ENCODE measurements at places on chromosomes 11 and 22.
A peak's percentile ranks its signal among the peaks of the same experiment; 100 is the strongest.

DNA sequence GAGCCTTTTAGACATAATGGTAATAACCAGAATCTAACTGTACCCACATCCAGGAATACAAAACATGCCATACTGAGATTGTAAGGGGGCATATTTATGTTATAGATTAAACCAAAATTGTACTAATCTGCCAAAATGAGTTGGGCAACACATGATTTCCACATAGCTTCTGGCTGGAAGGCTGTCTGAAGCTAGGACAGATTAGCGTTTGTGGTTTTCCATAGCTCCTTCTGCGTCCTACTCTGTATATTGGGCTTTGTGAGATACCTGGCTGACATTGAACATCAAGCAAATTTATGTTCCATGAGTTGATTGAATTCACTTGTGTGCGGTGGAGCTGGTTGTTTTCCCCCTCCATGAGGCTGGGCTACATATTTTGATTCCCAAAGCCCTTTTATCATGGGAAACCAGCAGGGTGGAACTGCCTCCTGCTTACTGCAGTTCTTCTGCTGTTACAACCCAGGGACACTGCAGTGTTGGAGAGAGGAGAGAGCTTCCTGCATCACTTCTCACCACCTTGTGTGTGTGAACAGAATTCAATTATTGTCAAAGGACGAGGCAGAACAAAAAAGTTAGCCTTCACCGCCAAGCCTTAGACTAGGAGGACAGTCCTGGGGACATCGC lies 114.9 kb downstream of the C11orf91 start:
- no peak for DNase-seq

DNA sequence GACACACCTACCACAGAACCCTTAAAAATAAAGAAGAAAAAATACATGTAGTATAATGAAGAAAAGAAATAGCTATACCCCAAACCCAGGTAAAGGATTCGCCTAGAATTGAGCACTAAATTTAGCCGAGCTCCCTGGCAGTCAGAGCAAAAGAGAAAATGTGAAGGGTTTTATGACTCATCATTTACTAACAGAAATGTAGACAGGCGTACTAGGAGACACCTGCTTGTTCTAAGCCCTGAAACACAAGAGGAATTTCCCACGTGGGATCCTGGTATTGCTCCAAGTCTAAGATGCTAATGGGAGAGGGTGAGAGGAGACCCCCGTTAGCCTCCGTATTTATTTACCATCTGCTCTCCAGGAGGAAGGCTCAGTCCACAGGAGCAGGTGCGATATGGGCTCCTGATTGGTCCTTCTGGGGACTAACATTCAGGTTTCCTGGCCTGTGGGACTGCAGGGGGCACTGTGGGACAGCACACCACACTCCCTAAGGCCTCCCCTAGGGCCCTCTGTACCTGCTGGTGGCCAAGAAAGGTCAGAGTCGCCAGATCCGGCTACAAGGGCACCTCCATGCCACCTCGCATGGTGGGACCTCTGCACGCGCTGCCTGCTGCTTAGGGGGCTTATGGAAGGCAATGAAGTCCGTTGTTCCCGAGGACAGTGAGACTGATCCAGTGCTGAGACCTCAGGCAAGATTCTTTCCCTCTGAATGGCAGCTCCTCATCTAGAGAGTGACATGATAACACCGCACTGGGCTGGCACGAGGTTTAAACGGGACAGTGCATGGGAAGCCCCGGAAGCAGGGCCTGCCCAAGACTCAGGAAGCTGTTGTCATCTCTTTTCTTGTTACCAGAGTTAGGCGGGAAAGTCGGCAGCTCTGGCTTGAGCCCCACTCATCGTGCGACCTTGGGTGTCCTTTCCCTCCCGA lies 25.8 kb downstream of the KCNC1 start:
- peak; percentile 29 for DNase-seq

- no peak for DNase-seq
These were observed 4.6 kb upstream of the CABP7 start for GRCh38 chr22:29715240-29715639.

- DNase-seq, result no peak
These were observed 90.1 kb downstream of the TEAD1 start for GRCh38 chr11:12764187-12764914.

GRCh38 chr11:2432171-2432621 lies 12.1 kb downstream of the TRPM5 start:
- DNase-seq, result no peak

DNA sequence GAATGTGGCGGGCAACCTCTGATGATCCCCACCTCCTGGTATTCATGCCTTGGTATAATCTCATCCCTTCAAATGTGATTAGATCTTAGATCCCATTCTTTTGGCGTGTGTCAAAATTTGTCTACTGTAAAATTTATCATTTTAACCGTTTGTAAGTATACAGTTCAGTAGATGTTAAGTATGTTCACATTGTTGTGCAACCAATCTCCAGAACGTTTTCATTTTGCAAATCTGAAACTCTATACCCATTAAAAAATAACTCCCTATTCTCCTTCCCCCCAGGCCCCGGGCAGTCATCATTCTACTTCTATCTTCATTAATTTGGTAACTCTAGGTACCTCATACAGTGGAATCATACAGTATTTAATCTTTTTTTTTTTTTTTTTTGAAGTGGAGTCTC lies 159.0 kb downstream of the LDLRAD3 start:
- no peak for DNase-seq

DNA sequence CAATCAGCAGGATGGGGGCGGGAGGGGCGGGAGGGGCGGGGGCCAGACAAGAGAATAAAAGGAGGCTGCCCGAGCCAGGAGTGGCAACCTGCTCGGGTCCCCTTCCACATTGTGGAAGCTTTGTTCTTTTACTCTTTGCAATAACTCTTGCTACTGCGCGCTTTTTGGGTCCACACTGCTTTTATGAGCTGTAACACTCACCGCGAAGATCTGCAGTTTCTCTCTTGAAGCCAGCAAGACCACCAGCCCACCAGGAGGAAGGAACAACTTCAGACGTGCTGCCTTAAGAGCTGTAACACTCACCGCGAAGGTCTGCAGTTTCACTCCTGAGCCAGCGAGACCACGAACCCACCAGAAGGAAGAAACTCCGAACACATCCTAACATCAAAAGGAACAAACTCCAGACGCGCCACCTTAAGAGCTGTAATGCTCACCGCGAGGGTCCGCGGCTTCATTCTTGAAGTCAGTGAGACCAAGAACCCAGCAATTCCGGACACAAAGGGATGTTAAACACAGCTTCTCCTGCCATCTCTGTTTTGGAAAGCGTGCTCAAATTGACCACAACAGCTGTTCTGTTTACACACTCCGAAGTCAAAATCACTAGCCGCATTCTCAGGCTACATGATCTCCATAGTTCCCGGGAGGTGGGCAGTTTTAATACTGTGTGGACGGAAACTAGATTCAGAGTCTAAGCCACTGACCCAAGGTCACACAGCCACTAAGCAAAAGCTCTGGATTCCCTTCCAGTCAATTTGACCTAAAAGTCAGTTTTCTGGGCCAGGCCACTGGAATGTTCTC lies 11.9 kb downstream of the PLAAT2 start:
- DNase-seq, result peak; percentile 35

DNA sequence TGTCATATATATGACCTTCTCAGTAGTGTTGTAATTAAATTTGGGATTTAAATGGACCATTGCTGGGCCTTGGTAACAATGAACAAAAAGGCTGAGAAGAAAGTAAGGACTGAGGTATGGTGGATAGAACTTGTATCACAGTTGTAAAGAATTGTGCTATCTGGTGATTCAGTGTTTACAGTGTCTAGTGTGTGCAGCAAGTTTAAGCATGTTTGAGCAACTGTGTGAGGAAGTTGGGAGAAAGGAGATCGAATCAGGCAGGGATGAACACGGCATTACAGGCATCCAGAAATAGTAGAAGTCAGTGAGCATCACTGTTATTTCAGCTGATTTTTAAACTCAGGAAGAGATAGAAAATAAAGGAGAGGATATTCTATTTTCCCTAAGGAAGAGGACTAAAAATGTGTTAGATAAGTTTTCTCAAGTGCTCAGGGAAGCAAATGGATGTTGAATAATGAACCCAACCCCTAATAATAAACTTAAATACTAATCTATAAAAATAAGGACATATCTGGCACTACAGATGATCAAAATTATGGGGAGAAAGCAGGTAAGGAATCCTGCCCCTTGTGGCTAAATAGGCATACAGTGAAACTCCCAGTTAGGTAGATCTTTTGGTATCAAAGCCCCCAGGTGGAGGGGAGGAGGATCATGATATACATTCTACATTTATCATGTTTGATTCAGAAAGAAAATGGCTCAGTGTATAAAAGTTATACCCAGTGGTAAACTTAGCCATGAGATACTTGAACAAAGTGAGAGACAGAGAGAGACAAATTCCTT lies 361.0 kb upstream of the ANO3 start:
- DNase-seq, result no peak

DNA sequence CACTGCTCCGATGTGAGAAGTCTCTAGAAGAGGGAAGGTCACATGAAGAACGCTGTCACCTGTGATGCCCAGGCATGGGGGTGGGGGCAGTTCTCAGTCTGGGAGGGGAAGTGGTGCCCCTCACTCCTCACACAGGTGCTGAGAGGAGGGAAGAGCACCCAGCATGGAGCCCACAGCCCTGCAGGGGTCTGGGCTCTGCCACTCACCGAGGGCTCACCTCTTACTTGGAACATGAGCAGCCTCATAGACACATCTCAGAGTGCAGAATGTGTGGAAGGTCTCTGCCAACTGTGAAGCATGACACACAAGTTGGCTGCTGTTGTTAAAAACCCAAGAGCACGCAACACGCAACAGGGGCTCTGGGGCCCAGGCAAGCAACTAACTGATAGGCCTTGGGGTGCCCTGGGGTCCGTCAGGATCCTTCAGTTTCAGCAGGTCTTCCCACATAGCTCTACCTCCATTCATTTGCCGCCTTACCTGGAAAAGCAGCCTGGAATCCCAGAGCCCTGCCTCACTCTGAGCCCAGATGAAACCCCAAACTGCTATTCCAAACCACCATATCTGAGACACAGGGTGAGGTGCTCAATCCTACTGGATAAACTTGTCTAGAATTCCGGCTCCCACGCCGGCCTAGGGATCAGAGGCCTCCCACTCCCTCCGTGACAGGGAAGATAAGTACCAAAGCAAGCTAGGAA lies 17.5 kb upstream of the TMPRSS4 start:
- DNase-seq, result no peak

DNA sequence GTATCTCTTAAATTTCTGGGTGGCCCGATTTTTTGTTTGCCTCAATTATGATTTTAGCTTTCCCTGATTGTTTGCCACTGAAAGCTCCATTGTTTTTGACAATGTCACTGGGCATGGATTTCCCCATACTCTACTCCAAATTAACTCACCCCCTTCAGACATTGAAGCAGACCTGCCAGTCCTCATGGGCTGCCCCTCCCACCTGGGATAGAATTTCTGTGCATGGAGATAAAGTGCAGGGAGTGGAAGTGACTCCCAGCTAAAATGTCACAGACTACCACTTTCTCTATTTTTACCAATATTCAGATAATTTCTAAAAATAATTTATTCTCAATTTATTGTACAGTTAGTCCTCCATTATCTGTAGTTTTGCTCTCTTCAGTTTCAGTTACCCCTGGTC lies 79.1 kb upstream of the CLPB start:
- no peak for DNase-seq

DNA sequence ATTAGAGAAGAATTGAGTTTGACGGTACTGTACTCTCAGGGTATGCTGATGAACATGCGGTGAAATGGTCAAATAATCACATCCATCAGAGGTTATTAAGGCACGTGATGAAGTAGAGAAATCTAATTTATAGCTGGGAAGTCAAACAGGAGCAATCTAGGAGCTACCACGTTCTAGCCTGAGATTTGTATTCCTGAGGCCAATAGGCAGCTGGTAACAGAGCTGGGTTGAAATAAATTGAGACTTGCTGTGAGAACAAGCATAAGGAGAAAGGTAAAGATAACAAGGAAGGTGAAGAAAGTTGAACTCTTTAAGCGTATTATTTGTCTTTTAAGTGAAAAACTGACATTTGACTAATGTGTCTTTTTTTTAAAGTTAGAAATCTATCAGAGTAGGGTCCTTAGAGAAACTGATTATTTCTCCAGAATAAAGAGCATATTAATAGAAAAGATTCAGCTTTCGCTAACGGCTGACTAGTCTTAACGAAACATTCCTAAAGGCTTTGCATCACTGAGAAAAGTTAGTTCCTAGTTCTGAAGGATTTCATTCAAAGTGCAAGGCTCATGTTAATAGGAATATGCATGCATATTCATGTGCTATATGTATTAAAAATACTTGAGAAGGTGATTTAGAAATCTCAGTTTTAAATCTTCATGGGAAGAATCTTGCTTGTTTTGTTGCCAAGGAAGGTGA lies 5.2 kb upstream of the WEE1 start:
- no peak for DNase-seq

- DNase-seq, result no peak
These were observed 408 bp downstream of the PPP2R5B start for GRCh38 chr11:64924910-64925284.

DNA sequence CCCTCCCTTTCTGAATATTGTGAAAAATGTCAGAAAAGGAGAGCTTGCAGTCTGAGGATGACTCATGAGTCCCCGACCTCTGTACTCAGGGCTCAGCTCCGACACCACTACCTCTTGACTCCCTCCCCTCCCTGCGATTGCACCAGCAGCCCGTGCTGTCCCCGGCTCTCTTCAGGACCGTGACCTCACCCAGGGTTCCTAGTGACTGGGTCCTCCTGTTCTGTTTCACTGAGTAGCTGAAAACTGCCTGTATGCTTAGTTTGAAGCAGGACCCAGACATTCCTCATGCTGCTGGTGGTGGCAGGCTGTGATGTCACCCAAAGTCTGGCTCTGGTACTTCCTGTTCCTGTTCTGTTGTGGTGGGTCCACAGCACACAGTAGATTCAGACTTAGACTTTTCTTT lies 11.7 kb downstream of the PHRF1 start:
- DNase-seq, result peak; percentile 80

DNA sequence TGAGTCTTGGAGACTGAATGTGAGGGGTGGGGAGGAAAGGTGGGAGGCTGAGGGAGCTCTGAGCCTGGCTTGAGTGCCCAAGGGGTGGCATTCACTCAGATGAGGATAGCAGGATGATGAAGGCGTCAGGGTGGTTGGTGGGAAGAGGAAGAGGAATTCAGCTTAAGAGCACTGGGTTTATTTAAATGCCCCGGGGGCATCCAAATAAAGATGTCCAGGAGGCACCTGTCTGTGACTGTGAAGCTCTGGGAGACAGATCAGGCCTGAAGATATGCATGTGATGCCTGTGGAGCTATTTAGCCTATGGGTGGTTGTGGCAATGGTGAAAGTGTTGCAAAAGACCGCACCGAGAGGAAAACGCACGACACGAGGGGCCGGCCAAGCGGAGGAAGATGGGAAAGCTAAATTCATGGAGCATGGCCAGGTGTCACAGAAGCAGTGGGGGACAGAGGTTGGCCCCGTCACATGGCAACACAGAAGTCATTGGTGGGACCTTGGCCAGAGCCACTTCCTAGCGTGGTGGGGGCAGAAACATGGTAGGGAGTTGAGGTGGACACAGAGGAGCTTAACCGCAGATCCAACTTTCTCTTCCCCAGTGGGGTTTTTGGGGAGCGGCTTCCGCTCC lies 15.5 kb downstream of the SLC37A2 start:
- no peak for DNase-seq

GRCh38 chr11:6693342-6694228 lies 10.4 kb upstream of the MRPL17 start:
- peak; percentile 22 for DNase-seq

Measured in activated CD4-positive, alpha-beta T cell treated with anti-CD3 and anti-CD28 coated beads, Interleukin-2, amount 10 ng/mL, durations not matched to agents 7 days and 5 days (primary cell).